ENCODE measurements at places on chromosomes 12 and 14.

GRCh38 chr12:48996794-48997718, 2.1 kb downstream of the DDN start:
- DNase-seq, result peak; percentile 86

DNA sequence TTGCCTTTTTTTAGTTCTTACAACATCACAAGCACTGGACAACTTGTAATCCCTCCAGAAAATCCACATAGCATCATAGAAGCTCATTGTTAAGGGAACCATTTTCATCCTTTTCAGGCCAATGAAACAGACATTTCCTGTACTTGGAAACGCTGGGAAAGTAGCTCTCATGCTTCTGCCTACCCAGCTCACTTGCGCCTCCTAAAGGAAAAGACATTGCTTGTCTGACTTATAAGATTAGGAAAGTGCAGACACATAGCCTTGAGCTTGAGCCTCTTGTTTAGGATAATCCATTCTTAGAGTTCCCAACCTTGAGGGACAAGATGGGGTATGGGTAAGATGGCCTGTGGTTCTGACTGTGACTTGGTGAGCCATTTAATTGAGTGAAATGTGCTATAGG, 589.5 kb downstream of the NOVA1 start:
- DNase-seq, result peak; percentile 22

DNA sequence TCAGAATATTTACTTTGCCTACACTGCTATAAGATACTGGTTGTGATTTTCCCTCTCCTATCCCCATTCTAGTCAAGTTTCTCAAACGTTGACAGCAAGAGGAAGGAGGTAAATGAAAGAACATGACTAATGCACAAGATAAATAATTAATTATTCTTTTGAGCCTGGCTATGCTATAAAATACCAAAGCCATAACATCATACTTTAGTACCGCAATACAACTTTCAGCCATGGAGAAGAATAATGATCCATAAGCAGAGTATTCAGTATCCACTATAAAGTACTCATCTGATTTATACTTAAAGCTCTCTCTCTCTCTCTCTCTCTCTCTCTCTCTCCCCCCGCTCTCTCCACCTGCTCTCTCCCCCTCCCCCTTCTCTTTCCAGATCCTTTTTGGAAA, 41.3 kb downstream of the TDG start:
- DNase-seq, result no peak

- no peak for DNase-seq
These were observed 100.6 kb downstream of the OTOGL start for GRCh38 chr12:80199931-80200330.

- DNase-seq, result no peak
These were observed 12.0 kb upstream of the TTC5 start for GRCh38 chr14:20317720-20318119.

GRCh38 chr14:105479431-105480158, 5.0 kb downstream of the CRIP2 start:
- no peak for DNase-seq
